ENCODE measurements at places on chromosomes 13 and 19.
A peak's percentile ranks its signal among the peaks of the same experiment; 100 is the strongest.

- peak; percentile 44 for DNase-seq
Observed at GRCh38 chr13:94658926-94659597, 53.3 kb downstream of the SOX21 start.

- DNase-seq = no peak
Observed at GRCh38 chr13:79226938-79227337, 179.1 kb downstream of the RBM26 start.

- DNase-seq = no peak
Observed at GRCh38 chr13:51419001-51419636, 33.7 kb downstream of the INTS6 start.

DNA sequence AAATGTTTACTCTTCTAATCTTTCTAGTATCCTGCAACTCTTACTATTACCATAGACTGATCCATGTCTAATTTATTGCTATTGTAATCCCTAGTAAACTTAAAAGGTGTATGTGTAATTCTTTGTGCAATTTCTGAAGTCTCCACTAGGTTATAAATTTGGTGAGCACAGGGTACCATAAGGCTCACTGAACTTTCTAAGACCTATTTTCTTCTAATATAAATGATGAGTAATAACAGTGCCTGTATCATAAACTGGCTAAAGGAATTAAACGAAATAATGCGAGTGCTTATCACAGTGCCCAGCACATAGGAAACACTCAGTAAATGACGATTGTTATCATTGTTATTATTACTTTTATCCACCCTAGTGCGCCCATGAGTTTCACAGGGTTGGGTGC, 119.1 kb downstream of the KLF12 start:
- no peak for DNase-seq

DNA sequence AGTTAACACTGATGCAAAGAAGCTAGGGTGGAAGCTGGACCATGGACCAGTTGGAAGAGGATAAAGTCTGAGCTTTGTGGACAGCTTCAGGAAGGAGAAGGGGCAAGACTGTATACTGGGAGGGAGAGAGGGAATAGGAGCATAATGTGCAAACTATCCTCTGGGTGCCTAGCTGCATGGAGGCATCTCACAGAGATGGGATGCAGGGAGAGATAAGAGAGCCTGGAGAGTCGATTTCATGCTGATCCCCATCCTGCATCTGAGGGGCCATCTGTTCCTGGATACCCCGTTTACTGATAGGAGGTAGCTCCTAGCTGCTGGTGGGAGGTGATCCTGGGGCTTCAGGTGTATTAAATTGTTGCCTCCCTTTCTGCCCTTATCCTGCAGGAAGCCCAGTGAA, 8.8 kb downstream of the CYP4F3 start:
- DNase-seq = no peak

- DNase-seq = peak; percentile 53
Observed at GRCh38 chr19:45443462-45444317, 20.0 kb upstream of the ERCC1 start.

DNA sequence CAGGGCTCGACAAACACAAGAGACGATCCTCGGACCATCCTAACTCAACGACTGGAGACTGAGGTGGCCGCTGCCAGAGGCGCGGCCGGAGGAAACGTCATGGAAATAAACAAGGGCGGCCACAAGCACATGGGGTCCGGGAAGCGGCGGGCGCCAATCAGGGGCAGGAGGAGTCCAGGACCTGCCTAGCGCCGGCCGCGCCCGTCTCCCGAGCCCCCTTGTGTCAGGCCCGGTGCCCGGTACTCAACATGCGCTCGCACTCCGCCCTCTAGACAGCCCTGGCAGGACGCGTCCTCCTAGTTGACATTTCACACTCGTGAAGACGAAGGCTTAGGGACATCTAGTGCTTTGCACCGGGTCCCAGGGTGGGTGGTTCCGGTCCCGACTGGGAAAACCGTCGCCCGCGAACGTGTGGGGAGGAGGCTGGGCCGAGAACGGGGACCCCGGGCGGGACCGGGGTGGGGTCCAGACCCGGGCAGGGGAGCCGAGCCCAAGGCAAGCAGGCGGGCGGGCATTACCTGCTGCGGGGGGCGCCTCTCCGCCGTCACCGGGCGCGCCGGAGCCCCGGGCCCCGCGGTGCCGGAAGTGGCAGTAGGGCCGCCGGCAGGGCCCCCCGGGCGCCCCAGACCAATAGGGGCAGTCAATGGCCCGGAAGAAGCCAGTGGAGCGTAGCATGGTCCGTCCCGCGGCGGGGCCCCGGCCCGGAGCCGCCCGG, 442 bp downstream of the REXO1 start:
- DNase-seq = peak; percentile 74

Data from hematopoietic multipotent progenitor cell treated with erythropoietin and hydrocortisone succinate and interleukin-3 and kit ligand, for 8 days (in vitro differentiated cells).